ENCODE measurements at places on chromosomes 11 and 22.
A peak's percentile ranks its signal among the peaks of the same experiment; 100 is the strongest.

DNA sequence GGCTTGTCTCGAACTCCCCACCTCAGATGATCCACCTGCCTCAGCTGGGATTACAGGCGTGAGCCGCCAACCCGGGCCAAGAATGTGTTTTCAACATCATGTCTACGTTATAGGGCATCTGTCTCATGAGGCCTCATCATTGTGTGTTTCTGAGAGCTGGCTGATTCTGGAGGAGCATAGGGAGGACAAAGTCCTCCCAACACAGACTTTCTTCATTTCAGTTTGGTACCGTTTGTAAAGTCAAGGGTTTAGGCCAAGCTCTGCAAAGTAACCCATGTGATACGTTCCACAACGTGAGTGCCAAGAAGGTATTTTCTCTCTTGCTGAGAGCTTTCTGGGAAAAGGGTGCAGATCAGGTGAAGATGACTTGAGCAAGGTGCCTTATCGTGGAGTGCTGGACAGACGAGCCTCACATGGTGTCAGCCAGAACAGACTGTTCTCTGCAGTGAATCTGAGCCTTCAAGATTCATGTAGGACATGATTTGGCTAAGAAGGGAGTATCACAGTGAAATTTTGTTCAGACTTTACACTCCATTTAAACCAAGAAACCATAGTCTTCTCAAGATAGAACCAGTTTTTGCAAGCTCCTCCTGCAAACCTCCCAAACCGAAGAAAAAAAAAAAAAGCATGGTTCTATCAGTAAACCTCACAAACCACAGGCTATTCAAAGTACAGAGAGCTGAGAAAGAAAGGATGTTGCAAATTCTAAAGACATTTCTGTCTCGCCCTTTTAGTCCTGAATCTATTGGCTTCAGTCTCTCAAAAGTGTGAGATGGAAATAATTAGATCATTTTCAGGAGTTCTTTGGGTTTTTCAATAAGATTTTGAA, 71.7 kb downstream of the DBX1 start:
- no peak for DNase-seq

DNA sequence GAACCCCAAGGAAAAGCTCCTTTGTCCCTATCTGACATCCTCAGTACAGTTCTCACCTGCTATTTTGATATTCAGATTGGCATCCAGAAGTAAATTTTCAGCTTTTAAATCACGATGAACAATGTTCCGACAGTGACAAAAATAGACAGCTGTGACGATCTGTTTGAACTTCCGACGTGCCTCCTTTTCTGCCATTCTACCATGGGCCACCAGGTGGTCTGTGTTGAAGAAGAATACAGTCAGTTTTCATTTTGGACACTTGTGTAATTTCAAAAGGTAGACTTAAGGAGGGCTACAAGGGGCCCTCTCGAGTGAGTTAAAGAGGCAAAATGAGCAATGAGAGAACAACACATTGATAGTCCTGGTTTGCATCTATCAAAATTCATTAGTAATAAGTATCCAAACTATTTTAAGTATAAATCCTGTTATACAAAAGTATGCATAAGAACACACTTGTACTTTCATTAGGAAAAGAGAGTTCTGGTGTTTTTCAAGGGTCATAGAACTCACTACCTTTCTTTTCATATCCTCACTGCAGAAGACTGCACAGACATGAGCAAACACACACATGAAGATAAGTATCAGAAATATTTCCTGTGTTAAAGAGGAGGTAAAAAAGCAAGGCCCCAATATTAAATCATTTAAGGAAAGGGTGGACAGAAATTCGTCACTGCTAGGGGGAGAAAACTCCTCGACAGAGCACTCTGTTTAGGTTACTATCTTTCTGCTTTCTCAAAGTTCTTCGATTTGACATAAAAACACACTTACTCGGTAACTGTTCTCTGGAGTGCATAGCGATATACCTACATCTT, 89.9 kb upstream of the APOA1 start:
- DNase-seq, result peak; percentile 48

GRCh38 chr11:120248551-120249278, 8.8 kb downstream of the POU2F3 start:
- DNase-seq, result no peak

GRCh38 chr11:79381036-79381435, 59.8 kb downstream of the TENM4 start:
- no peak for DNase-seq

- DNase-seq, result no peak
Observed at GRCh38 chr11:64834723-64835615, 9.5 kb downstream of the CDC42BPG start.
